ENCODE measurements at places on chromosomes 2 and 18. TPM values are rescaled to one million over a fixed set of nuclear protein-coding genes. Genes with fewer than 3 reads are reported as not detected.

- H3K27ac ChIP-seq: no peak overlapping the region
- DNase-seq: peak; percentile 5
- no peaks in the 10 kb centered on the region for H3K4me1 ChIP-seq
- no peaks in the 10 kb centered on the region for H3K36me3 ChIP-seq
- H3K27me3 ChIP-seq: no peaks in the 10 kb centered on the region
Observed at GRCh38 chr2:71670430-71670795, 217.1 kb downstream of the DYSF start.

DNA sequence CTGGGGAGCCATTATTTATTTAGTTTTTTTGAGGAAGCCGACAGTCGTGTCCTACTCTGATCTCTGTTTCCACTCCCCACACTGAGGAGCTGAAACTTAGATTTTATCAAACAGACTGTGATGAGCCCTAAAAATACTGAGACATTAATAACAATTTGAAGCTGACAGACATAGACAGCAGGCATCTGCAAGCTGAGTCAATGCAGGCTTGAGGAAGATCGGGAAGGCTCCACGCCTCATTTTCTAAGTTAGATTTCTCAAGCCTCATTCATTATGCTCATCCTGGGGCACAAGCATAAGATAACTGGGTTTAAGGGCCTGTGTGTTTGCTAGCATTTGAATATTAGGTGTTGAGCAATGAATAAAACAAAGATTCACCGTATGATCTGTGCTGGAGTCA is 26.3 kb downstream of the EFR3B start:
- no peak overlapping the region for H3K4me3 ChIP-seq
- no peak for DNase-seq
- no peak overlapping the region for H3K27ac ChIP-seq

DNA sequence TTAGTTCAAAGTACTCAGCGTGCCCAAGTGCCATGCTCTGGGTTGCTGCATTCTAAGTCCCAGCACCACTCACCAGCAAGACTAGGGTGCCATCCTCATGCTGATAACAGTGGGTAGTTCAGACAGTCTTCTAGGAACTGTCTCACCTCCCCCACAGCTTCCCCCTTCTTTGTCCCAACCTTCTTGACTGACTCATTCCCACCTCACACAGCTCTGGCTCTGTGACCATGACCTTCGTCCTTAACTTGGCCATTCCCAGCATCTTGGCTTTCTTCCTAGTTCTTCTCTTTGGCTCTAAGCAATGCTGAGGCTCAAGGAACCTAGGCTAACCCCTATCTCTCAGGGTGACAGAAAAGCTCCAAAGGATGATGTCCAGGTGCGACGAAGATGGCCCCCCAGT is 20.0 kb upstream of the CXCR4 start:
- no peak overlapping the region for H3K27ac ChIP-seq
- H3K27me3 ChIP-seq: peaks cover 48% of the 10 kb centered on the region
- no peak overlapping the region for H3K4me3 ChIP-seq
- H3K4me1 ChIP-seq: peaks cover 60% of the 10 kb centered on the region
- no peak for DNase-seq

GRCh38 chr2:60546756-60547420 is 6.6 kb downstream of the BCL11A start:
- H3K4me1 ChIP-seq: peaks cover 13% of the 10 kb centered on the region
- H3K27me3 ChIP-seq: peaks cover 75% of the 10 kb centered on the region
- DNase-seq: no peak
- no peak overlapping the region for H3K27ac ChIP-seq

DNA sequence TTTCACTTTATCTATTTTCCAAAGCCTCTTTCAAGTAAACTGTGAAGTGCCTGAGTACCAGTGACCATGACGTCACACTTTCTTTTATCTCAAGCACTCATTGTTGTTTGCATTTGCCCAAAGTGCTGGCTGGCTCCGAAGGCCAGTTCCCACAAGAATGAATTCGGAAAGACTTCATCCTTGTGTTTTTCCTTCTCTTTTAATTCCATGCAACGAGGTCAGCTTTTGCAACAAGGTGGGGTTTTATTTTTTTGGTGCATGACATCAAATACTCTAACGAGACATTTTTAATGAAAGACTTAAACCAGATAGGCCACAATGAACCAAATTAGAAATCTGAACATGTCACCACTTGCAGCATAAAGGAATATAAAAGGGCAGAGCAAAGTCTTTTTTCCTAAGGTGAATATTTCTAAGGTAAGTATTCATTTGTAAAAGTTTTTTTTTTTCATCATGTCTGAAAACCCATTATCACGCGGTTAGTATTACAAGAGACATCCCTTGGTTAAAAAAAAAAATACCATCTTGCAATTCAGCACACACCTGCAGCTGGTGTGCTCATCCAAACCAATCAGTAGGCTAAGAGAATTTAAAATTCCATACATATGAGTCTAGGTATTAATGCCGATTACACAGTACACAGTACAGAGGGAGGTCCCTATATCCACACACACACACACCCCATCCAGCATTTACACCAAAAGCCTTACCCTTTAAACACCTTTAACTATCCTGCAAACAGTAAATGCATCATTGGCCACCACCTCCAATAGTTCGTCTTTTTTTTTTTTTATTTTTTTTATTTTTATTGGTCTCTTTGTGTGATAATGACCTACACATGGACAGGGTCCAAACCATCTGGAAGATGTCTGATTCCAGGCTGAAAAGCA is 2.3 kb downstream of the ARL4C start:
- H3K27me3 ChIP-seq: no peaks in the 10 kb centered on the region
- no peak for DNase-seq
- peaks cover 45% of the 10 kb centered on the region for H3K36me3 ChIP-seq
- peak overlapping the region; percentile 97 for H3K4me3 ChIP-seq

- no peak overlapping the region for H3K4me3 ChIP-seq
- no peak overlapping the region for H3K27ac ChIP-seq
- peaks cover 30% of the 10 kb centered on the region for H3K36me3 ChIP-seq
Observed at GRCh38 chr2:43302961-43303494, 76.6 kb upstream of the ZFP36L2 start.

DNA sequence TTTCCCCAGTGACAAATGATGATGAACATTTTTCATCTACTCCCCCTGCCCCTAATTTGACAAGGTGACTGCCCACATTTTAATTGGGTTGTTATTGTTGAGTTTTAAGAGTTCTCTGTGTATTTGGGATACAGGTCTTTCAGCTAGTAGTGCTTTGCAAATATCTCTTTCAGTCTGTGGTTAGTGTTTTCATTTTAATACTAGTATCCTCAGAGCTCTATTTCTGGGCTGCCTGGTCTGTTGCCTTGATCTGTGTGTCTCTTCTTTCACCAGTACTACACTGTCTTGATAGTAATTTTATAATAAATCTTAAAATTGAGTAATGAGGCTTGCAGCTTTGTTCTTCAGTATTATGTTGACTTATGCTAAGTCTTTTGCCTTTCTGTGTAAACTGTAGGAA is 19.7 kb downstream of the EIF5B start:
- H3K36me3 ChIP-seq: peaks cover 23% of the 10 kb centered on the region
- H3K27ac ChIP-seq: no peak overlapping the region
- no peak overlapping the region for H3K4me3 ChIP-seq

DNA sequence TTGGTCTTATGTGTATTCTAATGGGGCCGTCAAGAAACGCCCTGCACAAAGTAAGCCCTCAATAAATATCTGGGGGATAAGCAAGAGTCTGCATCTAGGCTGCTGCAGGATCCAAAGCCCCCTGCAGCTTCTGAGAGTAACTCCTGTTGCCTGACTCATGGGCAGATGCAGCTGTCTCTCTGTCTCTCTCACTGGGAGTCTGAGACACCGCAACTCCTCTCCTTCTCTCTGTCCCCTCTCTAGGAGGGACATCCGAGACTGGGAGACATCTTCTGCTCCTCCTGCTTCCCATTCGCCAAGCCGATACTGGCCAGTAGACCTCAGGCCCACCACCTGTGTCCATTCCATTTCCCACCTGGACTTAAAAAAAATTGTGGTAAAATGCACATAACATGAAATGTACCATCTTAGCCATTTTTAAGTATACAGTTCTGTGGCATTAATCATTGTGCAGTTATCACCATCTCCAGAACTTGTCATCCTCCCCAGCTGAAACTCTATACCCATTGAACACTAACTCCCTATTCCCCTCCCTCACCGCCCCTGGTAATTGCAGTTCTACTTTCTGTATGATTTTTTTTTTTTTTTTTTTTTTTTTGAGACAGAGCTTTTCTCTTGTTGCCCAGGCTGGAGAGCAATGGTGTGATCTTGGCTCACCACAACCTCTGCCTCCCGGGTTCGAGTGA is 20.1 kb downstream of the DYSF start:
- H3K36me3 ChIP-seq: no peaks in the 10 kb centered on the region
- H3K27ac ChIP-seq: no peak overlapping the region
- H3K4me3 ChIP-seq: no peak overlapping the region
- no peak for DNase-seq

- no peak overlapping the region for H3K4me3 ChIP-seq
- no peaks in the 10 kb centered on the region for H3K27me3 ChIP-seq
- DNase-seq: no peak
- no peaks in the 10 kb centered on the region for H3K4me1 ChIP-seq
Observed at GRCh38 chr2:51401546-51401945, 369.6 kb upstream of the NRXN1 start.

DNA sequence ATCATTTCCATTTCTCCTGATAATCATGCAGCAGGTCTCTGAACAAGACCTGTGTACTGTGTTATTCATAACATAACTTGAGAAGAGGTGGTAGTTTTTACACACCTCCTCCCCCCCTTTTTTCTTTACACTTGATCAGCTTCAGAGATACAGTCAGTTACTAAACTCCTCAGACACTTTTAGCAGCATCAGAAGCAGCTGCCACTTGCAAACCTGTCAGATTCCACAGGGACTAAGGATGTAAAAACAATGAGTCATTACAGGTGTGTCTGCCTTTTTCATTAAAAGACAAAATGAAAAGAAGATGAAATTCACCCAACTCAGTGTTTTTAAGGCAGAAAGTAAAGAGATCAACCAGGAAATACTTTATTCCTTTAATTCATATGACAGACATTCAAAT is 254.0 kb downstream of the NRXN1 start:
- H3K27me3 ChIP-seq: no peaks in the 10 kb centered on the region
- DNase-seq: no peak
- no peaks in the 10 kb centered on the region for H3K36me3 ChIP-seq
- H3K4me1 ChIP-seq: no peaks in the 10 kb centered on the region
- H3K4me3 ChIP-seq: no peak overlapping the region
- H3K27ac ChIP-seq: no peak overlapping the region

DNA sequence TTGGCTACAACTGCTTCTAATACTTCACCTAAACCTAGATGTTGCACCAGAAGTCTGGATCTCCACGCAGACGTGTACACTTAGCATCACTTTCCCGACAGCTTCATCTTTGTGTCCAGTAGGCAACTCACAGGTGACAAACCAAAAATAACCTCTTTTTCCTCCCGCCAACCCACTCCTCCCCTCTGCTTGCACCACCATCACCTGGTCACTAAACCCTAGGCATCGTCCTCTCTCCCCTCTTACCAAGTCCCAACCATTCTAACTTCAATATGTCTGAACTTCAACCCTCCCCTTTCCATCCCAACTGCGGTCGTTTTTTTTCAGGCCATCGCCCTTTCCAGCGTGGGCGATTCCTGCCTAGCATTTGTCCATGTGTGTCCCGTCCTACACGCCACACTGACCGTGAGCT is 413 bp upstream of the CHMP3 start:
- no peak for DNase-seq
- peaks cover 32% of the 10 kb centered on the region for H3K36me3 ChIP-seq
- peak overlapping the region; percentile 98 for H3K27ac ChIP-seq

- DNase-seq: no peak
- H3K36me3 ChIP-seq: peaks cover 23% of the 10 kb centered on the region
- H3K27ac ChIP-seq: no peak overlapping the region
- no peak overlapping the region for H3K4me3 ChIP-seq
- peaks cover 10% of the 10 kb centered on the region for H3K4me1 ChIP-seq
- H3K27me3 ChIP-seq: no peaks in the 10 kb centered on the region
Observed at GRCh38 chr2:43340066-43340465, 113.7 kb upstream of the ZFP36L2 start.

DNA sequence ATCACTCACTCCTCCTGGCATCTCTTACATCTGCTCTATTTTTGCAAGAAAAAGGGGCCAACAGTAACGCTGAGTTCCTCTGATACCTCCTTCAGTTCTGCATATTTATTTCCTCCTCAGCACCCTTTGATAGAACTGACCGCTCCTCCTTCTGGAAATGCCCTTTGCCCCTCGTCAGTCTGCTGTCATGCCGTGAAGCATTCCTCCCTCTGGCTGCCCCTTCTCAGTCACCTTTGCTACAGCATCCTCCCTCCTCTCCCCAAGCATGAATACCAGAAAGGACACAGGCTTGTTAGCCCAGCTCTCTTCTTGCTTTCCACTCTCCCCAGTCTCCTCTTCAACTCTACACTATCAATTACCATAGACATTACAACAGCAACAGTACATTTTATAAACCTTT is 135.4 kb downstream of the NBAS start:
- no peaks in the 10 kb centered on the region for H3K4me1 ChIP-seq
- H3K27ac ChIP-seq: no peak overlapping the region
- no peaks in the 10 kb centered on the region for H3K27me3 ChIP-seq
- DNase-seq: no peak
- no peak overlapping the region for H3K4me3 ChIP-seq
- H3K36me3 ChIP-seq: peaks cover 4% of the 10 kb centered on the region

The TMEM37 gene
- not detected for total RNA-seq

The SPATA3 gene
- total RNA-seq: not detected

The DAPL1 gene
- total RNA-seq: not detected

The CD302 gene
- total RNA-seq: 1.1 TPM

The ANKRD53 gene
- not detected for total RNA-seq

The LIMS2 gene
- total RNA-seq: 8.2 TPM

Data from activated T-helper 2 cell treated with anti-CD3 and anti-CD28 coated beads, Interferon-gamma antibody, Interleukin-2, Interleukin-4, amounts not matched to agents 10 μg/mL and 5 μg/mL and 100 μg/mL, durations not matched to agents 14 hours and 24 hours and 36 hours (primary cell).